ENCODE measurements at places on chromosomes 12 and 14.

DNA sequence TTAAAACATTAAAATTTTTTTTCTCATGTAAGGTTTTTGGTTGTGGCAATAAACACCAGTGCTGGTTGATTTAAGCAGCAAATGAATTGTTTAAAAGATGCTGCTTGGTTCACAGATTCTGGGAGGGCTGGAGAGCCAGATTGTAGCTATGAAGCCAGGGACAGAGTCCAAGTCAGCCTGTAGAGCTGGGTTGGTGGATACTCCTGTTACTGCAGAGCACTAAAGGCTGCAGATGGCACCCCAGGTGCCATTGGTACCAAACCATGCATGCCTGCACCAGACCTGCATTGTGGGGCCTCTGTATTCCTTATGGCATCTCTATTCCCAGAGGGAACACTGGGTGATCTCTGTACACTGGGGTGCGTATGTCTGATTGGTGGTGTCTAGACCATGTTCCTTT, 113.3 kb downstream of the SNAPC1 start:
- no peak for DNase-seq

GRCh38 chr12:38141239-38141638, 175.3 kb upstream of the ALG10B start:
- no peak for DNase-seq

DNA sequence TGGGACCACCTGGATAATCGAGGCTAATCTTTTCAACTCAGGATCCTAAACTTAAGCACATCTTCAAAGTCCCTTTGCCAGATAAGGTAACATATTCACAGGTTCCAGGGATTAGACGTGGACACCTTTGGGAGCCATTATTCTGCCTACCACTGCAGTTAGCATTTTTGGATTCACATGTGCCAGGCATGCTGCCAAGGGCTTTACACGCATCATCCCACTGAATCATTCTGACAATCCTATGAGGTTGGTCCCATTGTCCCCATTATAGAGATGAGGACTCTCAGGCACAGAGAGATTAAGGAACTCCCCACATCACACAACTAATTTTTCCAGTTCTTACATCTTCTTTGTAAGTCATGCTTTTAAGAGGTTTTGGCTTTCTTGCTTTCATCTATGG, 34.5 kb downstream of the RTN1 start:
- DNase-seq = no peak

- no peak for DNase-seq
Measured at GRCh38 chr14:51394384-51394783, 154.3 kb downstream of the TMX1 start.

DNA sequence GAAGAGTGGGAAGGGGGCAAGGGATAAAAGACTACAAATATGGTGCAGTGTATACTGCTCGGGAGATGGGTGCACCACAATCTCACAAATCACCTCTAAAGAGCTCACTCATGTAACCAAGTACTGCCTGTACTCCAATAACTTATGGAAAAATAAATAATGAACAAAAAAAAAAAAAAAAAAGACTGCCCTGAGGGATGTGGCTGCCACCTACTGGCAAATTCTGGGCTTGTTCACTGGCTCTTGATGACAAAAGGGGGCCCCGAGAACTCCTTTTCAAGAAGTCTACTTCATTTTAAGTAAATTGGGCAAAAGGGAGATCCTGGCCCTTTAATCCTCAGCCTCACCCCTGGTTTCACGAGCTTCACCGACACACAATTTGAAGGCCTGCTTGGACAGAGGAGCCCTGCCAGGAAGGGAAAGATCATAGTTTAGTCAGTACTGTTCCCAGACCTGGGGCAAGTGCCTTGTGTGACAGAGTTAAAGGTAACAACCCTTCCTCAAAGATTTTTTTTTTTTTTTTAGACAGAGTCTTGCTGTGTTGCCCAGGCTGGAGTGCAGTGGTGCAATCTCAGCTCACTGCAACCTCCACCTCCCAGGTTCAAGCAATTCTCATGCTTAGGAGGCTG, 26.1 kb upstream of the STAC3 start:
- DNase-seq = no peak

GRCh38 chr14:101215927-101216326, 312.4 kb upstream of the RTL1 start:
- no peak for DNase-seq

GRCh38 chr12:71335963-71336257, 103.7 kb upstream of the LGR5 start:
- no peak for DNase-seq

GRCh38 chr14:54653712-54654469, 87.0 kb downstream of the SAMD4A start:
- no peak for DNase-seq

- no peak for DNase-seq
Measured at GRCh38 chr12:64673490-64674169, 63.3 kb downstream of the RASSF3 start.

DNA sequence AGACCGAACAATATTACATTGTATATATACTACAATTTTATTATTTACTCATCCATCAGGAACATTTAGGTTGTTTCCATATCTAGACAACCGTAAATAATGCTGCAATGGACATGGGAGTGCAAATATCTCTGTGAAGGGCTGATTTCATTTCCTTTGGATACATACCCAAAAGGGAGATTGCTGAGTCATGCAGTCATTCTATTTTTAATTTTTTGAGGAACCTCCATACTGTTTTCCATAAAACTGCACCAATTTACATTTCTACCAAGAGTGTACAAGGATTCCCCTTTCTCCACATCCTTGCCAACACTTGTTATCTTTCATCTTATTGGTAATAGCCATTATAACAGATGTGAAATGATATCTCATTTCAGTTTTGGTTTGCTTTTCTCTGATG, 84.7 kb downstream of the SLC41A2 start:
- DNase-seq = no peak

DNA sequence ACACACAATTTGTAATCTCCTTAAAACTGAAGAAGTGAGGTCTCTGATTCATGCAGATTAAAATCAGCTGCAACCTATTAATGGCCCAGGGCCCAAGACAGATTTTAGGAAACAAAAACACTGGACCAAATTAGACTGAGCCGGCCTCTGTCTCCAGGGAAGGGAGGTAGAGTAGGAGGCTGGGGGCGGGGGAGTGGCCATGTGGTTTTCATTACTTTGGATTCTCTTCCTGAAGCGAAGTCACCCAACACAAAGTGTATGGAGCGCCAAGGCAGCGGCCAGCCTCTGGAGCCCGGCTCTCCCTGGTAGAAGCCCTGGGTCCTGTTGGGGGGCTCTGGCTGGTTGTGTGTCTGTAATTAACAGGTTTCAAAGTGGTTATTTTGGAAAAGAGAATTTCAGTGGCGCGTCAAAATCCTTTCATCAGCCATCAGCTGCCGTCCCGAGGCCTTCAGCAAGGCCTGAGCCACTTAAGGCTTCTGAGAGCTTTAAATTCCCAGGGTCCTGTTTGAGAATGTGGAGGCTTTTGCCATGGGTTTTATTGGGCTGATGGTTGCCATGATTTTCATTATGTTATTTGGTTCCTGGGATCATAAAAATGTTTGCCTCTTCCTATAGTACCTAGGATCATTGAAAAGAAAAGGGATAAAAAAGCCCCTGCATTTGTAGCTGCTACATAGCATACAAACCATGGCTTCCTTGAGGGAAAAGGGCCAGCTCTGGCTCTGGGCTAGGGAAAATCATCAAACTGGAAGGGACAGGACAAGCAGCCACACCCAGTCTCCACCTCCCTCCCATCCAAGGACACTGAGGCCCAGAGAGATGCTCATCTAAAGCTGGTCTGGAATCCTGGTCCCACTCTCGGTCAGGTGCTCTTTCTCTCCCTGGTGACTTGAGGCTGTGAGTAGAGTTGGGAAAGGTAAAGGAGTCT, 282.4 kb downstream of the ZFP36L1 start:
- DNase-seq = no peak

GRCh38 chr12:117359029-117359845, 2.2 kb downstream of the NOS1 start:
- no peak for DNase-seq

DNA sequence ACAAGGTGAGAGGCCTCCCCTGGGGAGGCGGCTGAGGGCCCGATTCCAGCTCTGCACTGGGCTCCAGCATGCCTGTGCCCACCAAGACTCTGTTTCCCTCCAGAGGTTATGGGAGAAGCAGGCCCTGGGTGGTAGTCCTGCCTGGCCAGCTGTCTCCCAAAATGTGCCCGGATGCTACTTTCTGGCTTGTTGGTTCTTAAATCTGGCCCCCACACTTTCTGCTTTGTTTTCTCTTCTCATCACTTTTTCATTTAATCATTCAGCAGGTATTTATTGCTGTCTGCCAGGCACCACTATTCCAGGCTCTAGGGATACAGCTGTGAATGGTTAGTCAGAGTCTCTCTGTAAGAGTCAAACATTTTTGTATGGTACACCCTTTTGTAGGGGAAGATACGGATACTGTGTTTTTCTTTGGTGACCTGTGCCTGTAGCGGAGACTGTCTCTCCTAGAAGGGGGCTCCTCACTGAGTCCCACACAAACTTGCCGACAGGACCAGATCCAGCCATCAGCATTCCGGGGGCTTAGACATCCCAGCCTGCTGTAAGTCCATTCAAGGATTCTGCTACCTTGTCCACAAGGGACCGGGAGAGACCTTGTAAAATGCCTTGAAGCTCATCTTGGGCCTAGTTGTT, 3.8 kb downstream of the DHRS2 start:
- DNase-seq = no peak

GRCh38 chr12:123067654-123068053, 83.2 kb downstream of the PITPNM2 start:
- no peak for DNase-seq

DNA sequence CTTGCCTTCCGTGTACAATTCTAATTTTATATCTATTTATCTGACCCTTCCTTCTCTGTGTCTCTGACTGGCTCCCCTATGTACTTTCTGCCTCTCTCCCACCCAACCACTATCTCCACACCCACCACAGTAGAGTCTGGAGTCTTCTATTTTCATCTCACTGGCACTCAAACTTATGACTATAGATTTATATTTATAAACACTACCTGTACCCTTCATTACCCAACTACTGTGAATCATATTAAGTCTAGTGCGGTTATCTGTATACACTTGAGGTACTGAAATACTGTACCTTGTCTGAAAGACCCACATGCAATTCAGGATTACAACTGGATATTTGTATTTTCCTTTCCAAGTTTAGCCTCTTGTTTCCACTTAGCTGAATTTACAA, 36.1 kb downstream of the ATP2B1 start:
- DNase-seq = no peak

DNA sequence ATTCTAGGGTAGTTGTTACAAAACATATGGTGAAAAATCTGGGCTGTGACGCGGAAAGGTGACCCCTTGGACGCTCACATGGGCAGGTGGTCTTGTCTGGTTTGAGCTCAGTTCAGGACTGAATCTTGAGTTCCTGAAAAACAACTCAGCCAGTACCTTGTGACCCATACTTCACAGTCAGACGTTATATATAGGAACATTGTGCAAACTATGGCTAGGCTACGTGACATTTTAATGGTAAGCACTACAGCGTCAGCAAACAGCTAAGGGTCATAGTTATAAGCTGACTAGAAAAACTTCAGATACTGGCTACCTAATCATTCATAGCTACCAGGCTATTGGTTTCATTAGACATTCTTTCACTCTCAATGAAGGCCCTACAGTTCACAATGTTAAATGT, 14.8 kb upstream of the EDDM3A start:
- DNase-seq = no peak

DNA sequence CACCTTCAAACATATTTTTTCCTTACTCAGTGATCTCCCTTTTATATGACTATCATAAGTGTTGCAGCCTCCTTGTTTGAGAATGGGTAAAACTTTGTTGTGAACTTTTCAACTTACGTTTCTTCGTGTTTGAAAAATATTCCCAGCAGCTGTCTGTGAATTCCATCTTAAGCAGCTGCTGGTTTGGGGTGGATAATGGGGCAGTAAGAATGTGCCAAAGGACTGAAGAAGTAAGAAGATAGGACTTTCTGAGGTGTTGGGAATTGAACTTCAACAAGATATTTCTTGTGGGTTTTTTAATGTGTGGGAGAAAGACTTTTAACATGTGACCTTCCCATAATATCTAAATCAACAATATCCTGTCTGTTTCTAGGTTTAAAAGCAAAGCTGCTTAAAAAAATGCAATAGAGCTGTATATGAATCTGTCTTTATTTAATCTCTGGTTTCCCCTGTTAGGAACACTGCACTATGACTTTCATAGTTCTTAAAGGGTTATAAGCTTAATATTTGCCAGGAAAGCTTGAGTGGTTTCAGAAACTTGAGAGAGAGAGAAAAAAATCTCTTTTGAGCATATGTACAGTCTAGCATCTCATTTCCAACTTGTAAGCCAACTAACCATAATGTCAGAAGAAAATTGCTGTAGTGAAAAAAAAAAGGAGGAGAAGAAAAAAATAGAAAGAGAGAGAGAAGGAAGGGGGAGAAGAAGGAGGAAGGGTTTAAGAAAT, 1659.2 kb upstream of the FLRT2 start:
- no peak for DNase-seq

DNA sequence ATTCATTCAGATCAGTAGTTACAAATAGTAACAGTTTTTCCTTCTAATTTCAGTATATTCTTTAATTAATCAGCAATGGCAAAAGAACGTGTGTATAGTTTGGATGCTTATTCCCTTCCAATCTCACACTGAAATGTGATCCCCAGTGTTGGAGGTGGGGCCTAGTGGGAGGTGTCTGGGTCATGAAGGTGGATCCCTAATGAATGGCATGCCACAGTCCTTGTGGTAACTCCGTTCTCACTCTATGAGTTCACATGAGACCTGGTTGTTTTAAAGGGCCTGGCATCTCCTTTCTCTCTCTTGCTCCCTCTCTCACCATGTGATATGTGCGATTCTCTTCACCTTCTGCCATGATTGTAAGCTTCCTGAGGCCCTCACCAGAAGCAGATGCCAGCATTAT, 18.9 kb upstream of the SYNDIG1L start:
- no peak for DNase-seq

DNA sequence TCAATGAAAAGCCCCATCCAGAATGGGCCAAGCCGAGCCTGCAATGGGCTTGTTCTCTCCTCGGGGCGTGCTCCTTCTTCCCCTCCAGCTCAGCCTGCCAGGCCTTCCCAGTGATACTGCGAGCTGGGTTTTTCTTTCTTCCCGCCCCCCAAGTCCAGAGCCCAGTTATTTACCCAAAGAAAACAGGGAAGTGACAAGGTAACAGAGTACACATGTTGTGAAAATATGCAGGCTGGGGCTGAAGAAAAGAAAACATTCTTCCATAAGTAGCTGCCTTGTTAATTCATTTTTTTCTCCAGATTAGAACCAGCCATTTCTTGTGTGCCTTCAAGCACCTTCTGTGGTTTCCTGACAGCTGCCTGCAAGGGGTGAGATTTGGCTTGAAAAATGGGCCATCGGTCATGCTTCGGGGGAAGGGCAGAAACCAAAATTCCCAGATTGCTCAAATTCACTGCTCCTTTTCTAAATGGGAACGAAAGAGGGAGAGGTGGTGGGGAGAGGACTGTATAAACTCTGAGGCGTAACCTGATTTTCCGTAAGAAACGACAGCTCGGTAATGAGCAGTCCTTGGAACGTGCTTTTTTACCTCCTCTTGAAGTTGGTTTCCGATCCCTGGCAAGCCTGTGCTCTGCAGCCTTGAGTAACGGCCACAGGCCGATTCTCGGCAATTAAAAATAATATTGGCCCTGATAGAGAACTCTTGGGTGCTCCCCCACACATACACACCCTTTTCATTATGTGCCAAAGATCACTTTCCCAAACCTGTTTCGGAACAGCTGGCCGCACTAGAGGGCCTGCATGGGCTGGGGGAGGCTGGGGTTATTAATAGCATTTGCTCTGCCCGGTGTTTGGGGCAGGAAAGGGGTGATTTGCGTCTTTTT, 229.4 kb downstream of the ZFP36L1 start:
- no peak for DNase-seq

Data from stimulated activated CD4-positive, alpha-beta T cell treated with anti-CD3 and anti-CD28 coated beads, Interleukin-15, amount 100 ng/mL, for 1 hour (primary cell).